ENCODE measurements at places on chromosomes 2 and 18.

- no peak for DNase-seq
Observed at GRCh38 chr2:64492272-64492671, 31.9 kb upstream of the AFTPH start.

DNA sequence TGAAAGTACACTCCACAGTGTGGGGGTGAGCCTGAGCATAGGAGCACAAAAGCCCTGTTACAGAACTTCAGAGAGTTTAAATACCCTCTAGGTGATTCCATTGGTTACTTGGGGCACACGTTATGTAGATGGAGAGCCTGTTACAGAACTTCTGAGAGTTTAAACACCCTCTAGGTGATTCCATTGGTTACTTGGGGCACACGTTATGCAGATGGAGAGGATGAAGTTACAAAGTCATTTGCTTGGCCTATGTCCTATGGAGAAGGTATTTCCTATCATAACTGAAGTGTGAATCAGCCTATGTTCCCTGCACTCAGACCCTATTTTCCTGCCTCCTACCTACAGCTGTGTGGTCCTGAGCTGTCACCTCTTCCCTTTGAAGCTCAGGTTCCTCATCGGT is 3.8 kb upstream of the CAPN10 start:
- no peak for DNase-seq

GRCh38 chr18:8750954-8751415 is 45.6 kb downstream of the MTCL1 start:
- DNase-seq = no peak

- no peak for DNase-seq
Observed at GRCh38 chr18:31819106-31819924, 58.6 kb upstream of the SLC25A52 start.

DNA sequence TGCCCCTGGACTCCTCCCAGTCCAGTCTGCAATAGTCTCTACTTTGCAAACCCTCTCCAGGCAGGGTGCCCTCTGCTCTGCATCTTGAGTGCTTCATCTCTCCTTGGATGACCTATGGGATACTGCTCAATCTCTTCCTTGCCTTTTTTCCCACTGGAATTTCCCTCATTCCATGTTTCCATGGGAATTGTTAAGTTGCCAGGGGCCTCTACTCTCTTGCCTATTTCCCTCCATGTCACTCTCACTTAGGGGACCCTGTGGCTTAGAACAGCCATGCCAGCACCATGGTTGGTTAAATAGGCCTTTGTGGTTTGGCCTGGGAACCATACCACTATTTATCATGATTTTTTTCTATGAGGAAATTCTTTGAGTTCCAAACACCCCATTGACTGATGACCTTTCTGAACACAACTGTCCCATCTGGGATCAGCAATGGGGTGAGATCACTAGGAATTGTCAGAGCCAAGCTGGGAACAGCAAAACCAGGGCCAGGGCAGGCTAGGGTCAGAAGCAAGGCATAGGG is 91.4 kb upstream of the RBMS1 start:
- DNase-seq = no peak

- DNase-seq = no peak
Observed at GRCh38 chr2:177592945-177593344, 200.4 kb downstream of the AGPS start.

Measured in stimulated activated CD8-positive, alpha-beta memory T cell treated with anti-CD3 and anti-CD28 coated beads, Interleukin-2, amount 100 ng/mL, for 1 hour (primary cell).